GM04504 (cell line): ENCODE measurements at places on chromosomes 1 and 21.

- DNase-seq = no peak
Observed at GRCh38 chr1:180166436-180166800, 11.7 kb downstream of the QSOX1 start.

GRCh38 chr1:205775015-205775716, at the start of gene RAB29:
TSS of gene RAB29 (minus strand) at chr1:205775482. CDS start at chr1:205774956, 526 bp downstream.
- no peak for DNase-seq

DNA sequence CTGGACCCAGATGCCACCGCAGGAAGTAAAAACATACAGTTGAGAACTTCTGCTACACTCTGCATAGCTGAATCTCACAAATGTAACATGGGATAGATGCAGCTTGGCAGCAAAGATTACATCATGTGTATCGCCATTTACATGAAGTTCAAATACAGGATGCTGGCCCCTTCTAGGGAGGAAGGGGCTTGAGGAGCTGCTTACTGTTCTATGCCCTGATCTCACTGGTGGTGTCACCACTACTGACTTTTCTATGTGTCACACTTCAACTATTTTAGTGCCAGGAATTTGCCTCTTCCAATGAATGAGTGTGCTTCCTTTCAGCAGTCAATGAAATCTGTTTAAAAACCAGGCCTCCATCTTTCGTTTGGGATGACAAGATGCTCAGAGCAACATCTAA, 31.1 kb downstream of the MRAP start:
- peak; percentile 44 for DNase-seq

DNA sequence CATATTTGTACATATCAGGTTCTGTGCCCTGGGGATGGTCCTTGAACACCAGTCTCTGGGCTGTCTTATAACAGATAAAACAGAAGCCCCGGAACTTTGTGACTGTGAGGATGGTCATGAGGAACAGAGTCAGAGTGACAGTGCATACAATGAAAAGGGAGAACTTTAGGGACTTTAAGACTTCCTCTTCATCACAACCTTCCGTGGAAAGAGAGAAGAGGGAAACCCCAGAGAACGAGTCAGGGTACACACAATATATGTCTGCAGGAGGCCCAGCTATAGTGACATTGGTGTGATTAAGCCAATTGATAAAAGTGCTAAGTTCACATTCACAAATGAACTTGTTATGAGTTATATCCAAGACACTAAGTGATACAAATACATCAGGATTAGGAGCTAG, 32.1 kb downstream of the TLR5 start:
- DNase-seq = no peak

- no peak for DNase-seq
Observed at GRCh38 chr1:59004755-59005154, 220.9 kb upstream of the JUN start.

GRCh38 chr1:226973898-226974543, 33.9 kb downstream of the COQ8A start:
- DNase-seq = peak; percentile 10

DNA sequence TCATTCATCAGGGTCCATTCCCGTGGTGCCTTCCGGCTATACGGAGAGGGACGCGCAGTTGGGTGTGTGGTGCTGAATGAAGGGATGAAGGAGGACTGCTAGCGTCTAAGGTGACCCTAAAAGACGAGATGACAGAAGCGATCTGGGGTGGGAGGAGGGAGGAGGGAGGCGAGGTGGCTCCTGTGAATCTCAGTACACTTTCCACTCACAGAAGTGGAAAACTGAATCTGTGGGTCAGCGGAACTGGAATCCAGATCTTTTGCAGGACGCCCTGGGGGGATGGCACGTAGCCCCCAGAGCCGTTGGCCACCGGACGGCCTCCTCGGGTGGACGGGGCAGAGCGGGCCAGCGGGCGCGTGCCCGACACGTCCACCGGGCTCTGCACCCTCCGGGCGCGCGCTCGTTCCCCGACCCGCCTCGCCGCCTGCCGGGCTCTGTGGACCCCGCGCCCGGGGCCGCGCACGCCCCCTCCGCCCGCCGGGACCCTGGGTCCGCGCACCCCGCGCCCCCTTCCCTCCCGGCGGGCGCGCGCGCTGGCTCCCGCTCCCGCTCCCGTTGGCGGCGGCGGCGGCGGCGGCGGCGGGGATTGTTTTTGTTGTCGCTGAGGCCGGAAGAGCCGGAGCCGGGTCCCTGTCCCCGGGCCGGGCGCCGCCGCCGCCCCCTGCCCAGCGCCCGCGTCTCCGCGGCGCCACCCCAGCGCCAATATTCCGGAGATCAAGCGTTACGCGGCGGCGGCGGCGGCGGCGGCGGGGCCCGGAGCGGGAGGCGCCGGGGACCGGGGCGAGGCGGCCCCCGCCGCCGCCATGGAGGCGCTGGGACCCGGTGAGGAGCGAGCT, at the start of gene AGO4:
Gene AGO4, plus strand, starts transcription at position 403 of the 836 bp plus-strand sequence. Its CDS starts 401 bp downstream, at position 804.
- peak; percentile 14 for DNase-seq
